ENCODE measurements at places on chromosomes 7 and 10. TPM values are rescaled to one million over a fixed set of nuclear protein-coding genes. Genes with fewer than 3 reads are reported as not detected.

- DNase-seq = no peak
These were observed 62.8 kb upstream of the MYL10 start for GRCh38 chr7:101691822-101692384.

DNA sequence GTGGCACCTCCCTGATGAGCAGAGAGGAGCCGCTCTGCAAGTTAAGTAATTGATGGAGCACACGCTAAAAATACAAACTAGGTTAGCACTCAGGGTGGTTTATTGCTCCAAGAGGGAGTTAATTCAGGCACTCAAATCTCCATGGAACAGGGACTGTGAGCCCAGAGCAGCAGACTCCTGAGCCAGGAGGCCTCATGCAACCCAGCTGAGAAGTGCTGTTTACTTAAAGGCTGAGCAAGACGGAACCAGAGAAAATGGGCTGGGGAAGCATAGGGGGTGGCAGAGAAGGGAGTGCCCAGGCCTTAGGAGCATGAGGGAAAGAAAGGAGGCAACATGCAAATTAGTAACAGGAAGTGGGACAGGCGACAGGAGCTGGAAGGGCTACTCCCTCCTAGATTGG, 174.1 kb downstream of the KCNMA1 start:
- no peak for DNase-seq

DNA sequence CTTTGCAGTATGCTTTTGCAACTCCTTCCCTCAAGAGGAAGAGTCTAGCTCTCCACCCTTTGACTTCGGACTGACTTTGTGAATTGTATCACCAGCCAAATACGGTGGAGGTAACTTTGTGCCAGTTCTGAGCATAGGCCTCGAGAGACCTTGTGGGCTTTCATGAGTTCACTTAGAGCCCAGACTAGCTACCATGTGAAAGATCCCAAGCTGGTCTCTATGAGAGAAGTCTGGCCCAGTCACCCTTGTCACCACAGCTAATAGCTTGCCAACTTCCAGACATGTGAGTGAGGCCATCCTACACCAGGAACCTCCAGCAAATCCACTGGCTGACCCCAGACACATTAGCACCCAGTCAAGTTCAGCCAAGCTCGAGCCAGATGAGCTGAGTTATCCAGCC, 72.2 kb upstream of the EXOC4 start:
- no peak for DNase-seq

DNA sequence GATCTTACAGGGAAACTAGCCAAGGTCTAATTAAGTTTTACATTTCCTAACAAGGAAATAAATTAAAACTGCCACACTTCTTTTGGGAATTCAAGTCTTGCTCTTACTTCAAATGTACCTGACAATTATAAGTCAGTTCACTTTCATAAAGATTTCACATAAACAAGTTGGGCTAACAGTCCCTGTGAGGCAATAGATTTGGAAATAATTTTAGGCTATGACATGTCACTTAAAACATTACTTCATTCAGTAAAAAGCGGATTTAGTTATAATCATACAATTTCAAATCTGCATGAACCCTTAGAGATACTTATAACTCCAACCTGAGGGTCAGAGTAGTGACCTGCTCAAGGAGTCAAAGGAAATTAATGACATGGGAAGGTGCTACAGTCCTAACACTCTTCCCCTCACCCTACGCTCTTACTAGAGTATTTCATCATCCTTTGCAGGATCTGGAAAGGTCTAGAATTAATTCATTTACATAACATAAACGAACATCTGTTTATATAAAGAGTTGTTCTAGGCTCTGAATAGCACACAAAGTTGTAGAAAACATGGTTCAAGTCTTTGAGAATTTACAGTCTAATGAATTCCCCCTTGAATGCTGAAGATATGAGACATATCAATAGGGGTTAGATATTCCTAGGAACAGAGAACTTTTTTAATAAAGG, 32.3 kb upstream of the DNAJB12 start:
- no peak for DNase-seq

- no peak for DNase-seq
These were observed 38.3 kb downstream of the NRCAM start for GRCh38 chr7:108417926-108418325.

- DNase-seq = no peak
These were observed 130.6 kb downstream of the PLXDC2 start for GRCh38 chr10:19946791-19947190.

DNA sequence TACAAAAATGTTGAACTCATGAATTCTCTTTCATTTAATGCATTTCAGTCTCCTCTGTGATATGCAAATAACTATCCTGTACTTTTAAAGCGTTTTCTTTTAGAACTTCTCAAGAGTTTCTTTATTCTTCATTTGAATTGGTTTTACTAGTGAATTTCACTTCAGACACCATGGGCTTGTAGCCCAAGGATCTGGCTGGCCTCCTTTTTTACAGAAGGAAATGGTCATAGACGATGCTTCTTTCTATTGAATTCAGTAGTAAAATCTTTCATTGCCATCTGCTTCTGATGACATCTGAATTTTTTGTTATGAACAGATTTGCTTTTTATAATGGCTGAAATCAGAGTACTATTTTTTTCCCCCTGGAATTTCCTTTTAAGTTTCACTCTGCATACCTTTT, 135.2 kb upstream of the ETV1 start:
- DNase-seq = no peak

DNA sequence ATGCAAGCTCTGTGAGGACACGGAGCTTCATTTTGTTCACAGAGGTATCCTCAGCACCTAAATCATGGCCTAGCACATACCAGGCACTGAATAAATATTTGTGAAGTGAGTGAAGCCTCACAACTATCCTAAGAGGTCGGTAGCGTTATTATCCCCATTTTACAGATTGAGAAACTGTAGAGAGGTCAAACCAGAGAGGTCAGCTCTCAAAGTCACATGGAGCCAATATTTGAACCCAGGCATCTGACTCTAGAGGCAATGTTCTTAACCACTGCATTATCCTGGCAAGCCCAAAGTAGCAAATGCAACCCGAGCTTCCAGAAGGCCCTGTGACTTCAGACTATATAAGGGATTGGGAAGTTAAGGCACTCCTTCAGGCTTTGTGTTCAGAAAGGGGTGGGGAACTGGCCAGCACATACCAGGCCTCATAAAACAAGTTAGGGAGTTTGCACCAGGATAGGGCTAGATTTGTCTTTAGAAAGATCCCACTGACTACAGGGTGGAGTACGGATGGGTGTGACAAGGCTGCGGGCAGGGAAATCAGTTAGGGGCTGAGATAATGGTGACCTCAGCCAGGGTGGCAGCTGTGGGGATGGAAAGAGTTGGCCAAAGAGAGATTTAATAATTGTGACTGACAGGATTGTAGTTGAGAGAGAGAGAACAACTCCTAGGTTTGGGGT, 101.4 kb downstream of the TBXAS1 start:
- DNase-seq = no peak

DNA sequence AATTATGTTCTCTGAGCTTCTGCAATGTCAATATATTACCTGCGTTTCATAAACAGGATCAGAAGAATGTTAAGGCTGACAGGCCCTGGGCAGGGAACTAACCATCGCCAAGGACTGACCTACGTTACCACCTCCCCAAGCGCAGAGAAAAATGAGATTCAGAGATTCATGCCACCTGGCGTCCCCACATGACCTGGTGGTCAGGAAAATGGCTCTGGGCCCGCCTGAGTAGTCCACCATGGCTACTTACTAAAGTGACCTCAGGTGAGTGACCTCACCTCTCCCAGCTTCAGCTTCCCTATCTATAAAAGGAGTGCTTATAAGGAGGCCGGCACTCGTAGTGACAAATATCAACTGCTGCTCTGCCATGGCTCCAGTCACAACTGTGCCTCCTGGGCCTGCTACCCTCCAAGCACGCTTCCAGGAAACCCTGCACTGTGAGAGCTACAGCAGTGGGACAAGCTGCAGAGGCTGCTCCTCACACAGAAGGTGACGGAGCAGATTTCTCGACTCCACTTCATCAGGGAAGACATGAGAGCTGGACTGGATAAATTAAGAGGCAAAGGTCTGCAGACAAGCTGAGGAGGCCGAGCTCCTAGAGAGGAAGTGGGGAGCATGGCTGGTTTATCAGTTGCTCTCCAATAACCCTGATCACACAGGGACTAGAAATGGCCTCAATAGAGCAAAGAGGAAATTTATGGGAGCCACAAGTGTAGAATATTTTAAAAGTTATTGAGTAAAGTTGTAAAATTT, 103.0 kb downstream of the RNF216 start:
- no peak for DNase-seq

CH25H gene
- total RNA-seq = 2.8 TPM

All from lower leg skin (tissue), 4 donors.